ENCODE measurements at places on chromosomes 4 and X.

- DNase-seq: no peak
These were observed 12.0 kb upstream of the TRIM61 start for GRCh38 chr4:164989471-164989870.

GRCh38 chr4:154030746-154031145, 241.9 kb upstream of the SFRP2 start:
- no peak for DNase-seq

GRCh38 chr4:124212815-124213630, 499.5 kb downstream of the ANKRD50 start:
- no peak for DNase-seq

- no peak for DNase-seq
These were observed 70.7 kb downstream of the MFAP3L start for GRCh38 chr4:169955521-169955920.

DNA sequence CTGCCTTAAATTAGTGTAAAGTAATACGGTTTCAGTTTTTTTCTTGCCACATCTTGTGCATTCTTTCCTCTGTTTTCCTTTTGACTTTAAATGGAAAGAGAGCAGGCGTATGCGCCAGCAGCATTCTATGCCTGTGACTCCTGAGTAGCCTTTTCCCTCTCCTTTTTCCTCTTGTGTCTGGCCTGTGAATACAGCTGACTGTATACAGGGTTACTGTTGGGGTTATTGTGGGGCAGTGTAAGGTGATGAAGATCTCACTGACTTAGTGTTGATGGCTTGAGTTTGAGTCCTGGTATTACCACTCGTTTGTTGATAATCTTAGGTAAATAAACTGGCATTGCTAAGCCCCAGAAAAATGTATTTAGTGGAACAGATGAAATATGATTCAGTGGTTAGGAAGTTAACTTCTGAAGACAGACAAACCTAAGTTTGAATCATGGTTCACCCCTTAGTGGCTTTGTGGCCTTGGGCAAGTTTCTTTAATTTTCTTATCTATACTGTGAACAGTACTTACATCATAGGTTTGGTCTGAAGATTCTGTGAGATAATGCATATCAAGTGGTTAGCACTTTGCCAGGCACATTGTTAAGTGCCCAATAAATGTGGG, 105.1 kb downstream of the FNIP2 start:
- DNase-seq: no peak

DNA sequence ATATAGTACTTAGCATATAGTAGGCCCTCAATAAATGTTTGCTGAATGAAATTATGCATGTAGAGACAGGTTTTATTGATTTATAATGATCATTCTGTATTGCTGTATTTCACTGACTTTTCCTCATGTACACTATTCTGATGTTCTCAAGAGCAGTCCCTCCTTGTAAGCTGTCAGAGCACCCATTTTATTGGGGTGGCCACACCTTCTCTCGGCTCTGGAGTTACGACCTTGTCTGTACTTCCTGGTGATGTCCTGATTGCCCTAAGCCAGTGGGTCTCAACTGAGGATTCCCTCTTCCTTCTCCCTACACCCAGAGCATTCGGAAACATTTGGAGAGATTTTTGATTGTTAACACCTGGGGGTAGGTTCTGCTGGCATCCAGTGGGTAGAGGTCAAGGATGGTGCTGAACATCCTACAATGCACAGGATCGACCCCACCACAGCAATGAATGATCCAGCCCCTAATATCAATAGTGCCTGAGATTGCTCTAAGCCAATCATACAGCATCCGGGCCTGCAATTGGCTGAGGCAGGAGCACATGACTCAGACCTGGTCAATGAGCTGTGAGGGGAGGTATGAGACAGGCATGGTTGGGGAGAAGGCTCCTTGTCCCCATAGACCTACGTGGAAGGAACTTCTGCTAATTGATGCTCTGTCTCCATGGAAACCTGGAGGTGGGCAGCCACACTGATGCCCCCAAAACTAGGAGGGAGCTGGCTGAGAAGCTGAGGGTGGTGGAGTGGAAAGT, 58.8 kb downstream of the CLDN34 start:
- DNase-seq: no peak

- DNase-seq: no peak
These were observed 38.2 kb downstream of the MAGED1 start for GRCh38 chrX:51931566-51932150.

DNA sequence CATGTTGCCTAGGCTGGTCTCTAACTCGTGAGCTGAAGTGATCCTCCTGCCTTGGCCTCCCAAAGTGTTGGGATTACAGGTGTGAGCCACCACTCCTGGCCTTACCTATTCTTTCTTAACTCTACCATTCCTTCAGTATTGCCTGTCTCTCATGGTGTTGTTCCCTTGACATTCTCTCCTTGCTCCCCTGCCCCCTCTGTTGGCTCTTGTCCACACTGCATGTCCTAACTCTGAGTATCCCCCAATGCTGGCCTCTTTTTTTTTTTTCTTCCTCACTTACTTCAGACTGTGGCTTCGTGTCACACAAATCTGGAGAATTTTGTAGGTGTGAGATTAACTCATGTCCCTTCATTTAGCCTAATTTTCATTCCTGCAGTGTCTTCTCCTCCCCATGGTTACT, 22.9 kb upstream of the FRMPD4 start:
- DNase-seq: no peak

- no peak for DNase-seq
These were observed 27.6 kb downstream of the ARSD start for GRCh38 chrX:2901367-2902036.

GRCh38 chr4:4328206-4328605, 38.2 kb downstream of the ZBTB49 start:
- no peak for DNase-seq

DNA sequence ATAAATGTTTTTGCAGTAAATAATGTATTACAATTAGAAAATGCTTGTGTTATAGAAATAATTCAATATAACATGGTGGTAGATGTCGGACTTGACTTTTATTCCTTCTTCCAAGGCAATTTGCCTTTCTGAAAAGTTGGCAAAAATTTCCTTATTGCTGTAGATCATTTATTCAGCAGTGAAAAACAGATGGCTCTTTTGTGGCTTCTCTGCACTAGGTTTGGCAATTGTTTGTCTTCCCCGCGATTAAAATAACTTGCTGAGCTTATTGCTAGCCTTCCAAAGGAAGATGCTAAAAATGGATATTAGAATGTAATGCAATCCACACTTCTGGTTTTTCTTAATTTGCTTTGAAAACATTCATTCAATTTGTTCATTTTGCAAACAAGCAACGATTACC, 1977.9 kb upstream of the ADGRL3 start:
- no peak for DNase-seq

- no peak for DNase-seq
These were observed 86.2 kb upstream of the PCDH10 start for GRCh38 chr4:133062851-133063250.

DNA sequence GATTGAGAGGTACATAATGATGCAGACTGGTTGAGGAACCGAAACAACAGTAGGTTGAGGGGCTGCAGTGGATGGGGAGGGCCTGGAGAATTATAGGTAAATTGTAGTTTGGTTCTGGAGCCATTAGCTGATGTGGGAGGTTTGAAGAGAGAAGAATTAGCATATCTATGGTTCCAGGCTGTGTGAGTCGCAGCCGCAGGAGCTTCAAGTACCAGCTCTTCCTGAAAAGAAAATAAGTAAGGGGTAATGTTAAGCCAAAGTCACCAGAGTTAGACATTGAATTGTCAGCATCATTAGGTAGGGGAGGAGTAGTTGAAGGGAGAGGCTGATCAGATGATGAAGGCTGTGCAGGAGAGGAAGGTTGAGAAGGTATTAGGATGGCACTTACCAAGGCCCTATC, 29.5 kb downstream of the PF4 start:
- no peak for DNase-seq

DNA sequence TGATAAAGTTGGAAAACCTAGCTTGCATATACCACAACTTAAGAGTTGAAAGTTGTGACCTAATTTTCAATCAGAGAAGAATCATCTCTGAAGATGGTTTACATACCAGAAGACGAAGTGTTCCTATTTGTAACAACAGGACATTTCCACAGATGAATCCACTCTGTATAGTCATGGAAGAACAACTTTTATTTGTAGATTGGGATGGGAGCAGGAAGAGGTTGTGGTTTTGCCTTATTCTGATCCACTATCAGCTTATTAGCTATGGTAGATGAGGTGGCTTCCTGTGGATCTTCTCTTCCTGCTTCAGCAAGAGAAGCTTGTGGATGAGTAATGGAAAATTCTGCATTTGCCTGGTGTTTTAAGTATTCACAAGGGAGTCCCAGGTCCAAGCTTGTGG, 18.6 kb upstream of the SUPT20HL1 start:
- DNase-seq: no peak

GRCh38 chrX:29965634-29966033, 249.7 kb upstream of the MAGEB2 start:
- DNase-seq: no peak

DNA sequence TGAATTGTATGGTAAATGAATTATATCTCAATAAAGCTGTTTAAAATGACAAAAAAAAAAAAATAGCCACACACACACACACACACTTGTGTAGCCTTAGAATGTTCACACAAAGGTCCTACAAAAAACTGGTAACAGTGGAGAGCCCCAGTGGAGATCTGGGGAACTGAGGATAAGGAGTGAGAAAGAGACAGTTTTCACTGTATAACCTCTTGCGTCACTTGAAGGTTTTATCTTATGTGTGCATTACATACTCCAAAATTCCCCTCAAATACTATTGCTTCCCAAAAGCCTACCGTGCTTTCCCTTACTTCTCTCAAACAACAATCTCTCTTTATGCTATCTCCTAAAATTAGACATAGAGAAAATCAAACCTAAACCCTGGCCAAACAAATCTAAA, 67.8 kb downstream of the SMC1A start:
- no peak for DNase-seq

DNA sequence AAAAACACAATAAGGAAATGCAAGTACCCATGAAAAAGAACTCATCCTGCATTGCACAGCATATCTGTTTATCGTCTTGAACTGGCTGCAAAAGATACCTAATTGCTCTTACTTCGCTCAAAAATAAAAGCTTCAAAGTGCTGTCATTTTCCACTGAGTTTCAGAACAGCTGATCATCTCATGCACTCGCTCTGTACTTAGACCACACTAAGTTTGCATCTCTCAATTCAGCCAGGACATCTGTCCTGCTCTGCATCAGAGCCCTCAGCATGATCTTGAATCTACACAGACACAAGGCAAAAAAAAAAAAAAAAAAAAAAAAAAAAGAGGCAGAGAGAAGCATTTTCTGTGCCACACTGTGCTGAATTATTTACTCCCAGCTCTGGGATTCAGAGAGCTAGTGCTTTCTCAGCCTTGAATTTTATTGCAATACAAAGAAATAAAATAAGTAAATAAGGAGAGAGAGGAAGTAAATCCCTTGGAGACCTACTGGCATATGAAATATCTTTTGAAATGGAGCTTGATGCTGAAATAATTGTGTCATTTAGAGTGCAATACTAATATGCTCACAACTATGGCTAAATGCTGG, 81.3 kb downstream of the PPP1R2C start:
- no peak for DNase-seq

GRCh38 chr4:55251342-55251741, 94.7 kb upstream of the SRD5A3 start:
- no peak for DNase-seq

DNA sequence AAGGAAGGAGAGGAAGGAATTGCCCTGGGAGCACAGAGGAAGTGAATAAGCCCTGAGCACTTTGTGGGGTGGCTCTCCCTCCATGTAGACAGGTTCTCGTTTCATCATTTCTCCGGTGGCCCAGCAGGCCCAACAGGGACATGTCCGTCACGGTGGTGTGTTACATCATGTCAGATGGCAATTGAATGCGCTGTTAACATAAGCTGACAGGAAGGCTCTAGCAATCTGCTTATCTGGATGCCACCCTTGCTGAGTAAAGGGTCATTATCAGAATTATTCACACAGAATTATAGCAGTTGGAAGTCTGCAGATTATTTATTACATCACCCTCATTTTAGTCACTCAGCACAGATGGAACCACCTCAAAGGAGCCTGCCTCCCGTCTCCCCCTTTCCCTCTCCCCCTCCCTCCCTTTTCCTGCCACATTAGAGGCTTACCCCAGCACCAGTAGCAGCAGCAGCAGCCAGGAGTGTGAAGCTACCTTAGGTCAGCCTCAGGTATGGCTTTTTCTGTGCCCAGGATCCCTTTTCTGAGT, 124.3 kb upstream of the TRIM2 start:
- no peak for DNase-seq

DNA sequence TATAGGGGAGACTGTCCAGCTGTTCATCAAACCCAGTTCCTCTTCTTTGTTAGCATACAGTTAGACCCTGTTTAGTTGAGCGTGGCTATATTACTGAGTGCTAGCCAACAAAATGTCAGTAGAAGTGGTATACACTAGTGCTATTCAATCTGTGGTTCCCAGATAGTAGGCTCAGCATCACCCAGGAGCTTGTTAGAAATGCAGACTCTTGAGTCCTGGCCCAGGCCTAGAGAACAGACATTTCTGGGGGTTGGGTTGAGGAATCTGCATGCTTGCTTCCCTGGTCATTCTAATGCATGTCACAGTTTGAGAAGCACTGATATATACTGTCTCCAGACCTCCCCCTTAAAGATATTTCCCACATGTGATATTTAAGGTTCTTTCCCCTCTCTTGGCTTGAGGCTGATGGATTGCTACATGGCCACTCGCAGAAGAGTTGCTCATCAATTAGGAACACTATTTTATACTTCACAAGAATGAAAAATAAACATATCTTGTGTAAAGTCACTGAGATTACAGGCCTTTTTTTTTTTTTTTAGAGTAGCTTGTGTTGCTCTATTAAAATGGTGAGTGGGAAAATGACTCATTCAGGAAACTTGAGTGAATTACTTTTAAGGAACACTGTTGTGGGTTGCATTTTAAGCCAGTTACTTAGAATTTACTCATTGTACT, 289.0 kb downstream of the STIM2 start:
- no peak for DNase-seq

- DNase-seq: no peak
These were observed 82.8 kb downstream of the LIMCH1 start for GRCh38 chr4:41620594-41621256.

DNA sequence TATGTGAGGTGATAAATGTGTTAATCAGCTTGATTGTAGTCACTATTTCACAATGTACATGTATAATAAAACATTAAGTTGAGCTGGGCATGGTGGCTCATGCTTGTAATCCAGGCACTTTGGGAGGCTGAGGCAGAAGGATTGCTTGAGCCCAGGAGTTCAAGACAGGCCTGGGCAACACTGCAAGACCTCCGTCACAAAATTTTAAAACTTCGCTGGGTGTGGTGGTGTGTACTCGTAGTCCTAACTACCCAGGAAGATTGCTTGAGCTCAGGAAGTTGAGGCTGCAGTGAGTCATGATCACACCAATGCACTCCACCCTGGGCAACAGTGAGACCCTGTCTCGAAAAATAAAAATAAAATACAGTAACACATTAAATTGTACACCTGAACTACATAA, 20.1 kb downstream of the LYAR start:
- no peak for DNase-seq

- no peak for DNase-seq
These were observed 37.8 kb downstream of the GAB3 start for GRCh38 chrX:154712781-154713740.

DNA sequence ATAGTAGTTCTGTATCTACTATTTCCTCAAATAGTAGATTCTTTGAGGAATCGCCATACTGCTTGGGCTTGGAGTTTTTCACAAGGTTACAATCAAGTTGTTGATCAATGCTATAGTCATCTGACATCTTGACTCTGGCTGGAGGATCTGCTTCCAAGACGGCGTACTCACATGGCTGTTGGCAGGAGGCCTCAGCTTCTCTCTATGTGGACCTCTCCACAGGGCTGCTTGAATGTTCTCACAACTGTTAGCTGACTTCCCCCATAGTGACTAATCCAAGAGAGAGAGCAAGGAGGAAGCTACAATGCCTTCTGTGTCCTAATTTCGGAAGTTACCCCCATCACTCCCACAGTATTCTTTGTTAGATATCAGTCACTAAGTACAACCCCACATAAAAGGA, 10.3 kb downstream of the EGFL6 start:
- DNase-seq: no peak

All from GM12892 (cell line).